ENCODE measurements at places on chromosomes 4 and X.

DNA sequence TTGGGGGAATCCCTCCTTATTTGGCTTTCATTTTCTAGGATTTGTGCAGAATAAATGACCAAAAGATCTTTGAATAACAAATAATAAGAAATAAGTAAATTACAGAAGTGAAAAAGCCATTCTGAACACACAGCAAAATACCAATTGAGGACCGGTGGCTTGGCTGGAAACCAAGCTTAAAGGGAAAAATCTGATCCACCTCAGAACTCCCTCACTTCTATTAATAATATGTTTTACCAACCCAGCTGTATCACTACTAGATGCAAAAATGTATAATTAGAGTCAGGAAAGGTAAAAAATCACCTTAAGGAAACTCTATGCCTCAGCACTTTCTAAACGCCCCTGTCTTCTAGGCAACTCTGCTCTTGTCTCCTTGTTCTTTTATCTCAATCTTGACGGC is 77.3 kb downstream of the TSPAN5 start:
- no peak for DNase-seq

- no peak for DNase-seq
Observed at GRCh38 chr4:121675715-121676114, 21.1 kb downstream of the ANXA5 start.

DNA sequence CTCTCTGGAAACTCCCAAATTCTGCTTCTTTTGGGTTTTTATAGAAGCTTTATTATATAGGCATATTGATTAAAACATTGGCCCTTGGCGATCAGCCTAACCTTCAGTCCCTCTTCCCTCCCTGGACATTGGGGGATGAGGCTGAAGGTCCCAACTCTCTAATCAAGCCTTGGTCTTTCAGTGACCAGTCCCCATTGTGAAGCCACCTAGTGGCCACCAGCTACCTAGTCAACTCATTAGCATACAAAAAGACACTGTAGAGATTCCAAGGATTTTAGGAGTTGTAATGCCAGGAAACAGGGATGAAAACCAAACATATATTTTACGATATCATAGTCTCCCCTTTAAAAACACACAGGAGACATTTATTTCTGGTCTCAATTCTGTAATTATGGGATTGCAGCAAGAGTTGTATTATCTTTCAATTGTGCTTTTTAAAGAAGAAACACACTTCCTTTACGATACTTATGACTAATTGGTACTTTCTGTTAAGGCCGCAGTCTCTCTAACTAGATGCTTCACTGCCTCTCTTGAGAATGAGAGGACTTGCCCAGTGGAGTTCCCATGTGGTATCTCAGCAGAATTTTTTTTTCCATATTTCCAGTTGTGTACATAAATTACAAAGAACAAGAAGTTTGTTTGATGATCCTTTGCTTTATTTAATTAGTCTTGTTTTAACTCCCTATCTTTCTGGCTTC is 58.2 kb downstream of the WDR17 start:
- DNase-seq, result peak; percentile 4

DNA sequence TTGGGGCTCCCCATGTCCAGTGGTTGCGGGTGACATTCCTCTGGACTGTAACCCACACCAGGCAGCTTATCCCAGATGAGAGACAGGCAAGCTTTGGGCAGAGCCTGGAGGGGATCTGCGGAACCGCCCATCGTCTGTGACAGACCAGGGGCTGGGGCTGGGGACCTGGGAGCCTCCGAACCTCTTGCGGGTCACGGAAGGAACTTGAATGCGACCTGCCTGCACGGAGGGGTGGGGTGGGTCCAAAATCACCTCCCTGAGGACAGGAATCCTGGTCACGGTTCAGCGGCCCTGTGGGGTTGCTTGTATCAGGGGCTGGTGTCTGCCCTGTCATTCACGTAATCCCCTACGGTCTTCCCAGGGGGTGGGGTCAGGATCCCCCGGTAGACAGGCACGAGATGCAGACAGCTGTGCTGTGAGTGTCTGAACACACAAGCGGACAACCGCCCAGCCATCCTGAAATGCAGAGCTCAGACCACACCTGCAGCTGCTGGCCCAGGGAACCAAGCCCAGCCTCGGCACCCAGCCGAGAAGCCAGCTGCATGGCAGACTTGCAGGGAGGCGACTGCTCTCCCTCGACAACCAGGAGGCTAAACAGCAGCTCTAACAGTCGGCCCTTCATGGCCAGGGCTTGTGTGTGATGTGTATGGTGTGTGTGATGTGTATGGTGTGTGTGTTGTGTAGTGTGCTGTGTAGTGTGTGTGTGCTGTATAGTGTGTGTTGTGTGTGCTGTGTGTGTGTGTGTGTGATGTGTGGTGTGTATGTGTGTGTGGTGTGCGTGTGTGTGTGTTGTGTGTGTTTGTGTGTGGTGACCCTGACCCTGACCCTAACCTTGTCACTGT is 105.9 kb upstream of the ADRA2C start:
- DNase-seq, result no peak
